ENCODE measurements at places on chromosomes 1 and 21.

DNA sequence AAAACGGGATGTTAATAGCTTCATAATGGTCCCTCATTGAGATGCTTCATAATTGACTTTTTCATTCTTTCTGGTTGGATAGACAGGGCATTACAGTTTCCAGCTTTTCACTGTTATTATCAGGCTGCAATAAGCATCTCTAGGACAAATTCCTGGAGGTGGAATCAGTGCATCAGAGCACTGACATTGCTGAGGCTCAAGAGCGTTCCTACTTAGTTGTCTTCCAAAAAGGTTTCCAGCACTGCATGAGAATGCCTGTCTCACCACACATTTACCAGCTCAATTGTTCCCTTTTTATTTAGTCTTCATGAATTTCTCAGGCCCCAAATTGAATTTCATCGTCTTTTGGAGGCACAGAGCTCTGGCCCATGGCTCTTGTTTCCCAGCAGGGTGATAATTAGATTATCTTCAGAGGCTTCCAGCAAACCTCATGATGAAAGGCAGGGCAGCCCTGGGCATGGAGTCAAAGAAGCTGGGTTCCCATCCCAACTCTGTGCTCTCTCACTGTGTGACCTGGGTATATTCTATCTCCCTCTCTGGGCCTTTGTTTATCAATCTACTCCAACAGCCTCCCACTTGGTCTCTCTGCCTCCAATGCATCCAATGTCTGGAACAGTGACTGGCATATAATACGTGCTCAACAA, 451.4 kb downstream of the PTPRU start:
- DNase-seq: no peak

DNA sequence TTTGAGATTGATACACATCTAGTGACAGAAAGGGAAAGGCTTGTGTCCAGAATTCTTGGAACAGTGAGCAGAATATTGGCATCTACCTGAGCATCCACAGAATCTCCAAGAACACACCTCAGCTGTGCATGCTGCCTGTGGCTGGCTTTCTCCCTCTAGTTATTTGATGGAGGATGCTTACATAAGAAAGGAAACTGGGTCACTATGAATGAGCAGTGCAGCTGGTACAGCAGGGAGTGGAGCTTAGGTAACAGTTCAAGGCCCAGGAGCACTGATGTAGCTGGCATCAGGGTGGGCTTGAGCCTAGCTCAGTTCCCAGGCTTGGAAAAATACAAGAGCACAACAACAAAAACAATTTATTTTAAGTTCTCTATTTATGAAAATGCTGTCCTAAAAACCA, 26.3 kb downstream of the RGS8 start:
- no peak for DNase-seq

GRCh38 chr1:154621875-154622274, 13.9 kb upstream of the ADAR start:
- no peak for DNase-seq

GRCh38 chr21:34004974-34005373, 68.4 kb upstream of the MRPS6 start:
- no peak for DNase-seq

- DNase-seq: no peak
These were observed 34.5 kb downstream of the SPEN start for GRCh38 chr1:15881961-15882360.

GRCh38 chr1:147634645-147635044, 35.7 kb downstream of the ACP6 start:
- no peak for DNase-seq

GRCh38 chr1:10033359-10033845, 644 bp downstream of the UBE4B start:
- DNase-seq: no peak

GRCh38 chr1:99737016-99737415, 29.4 kb downstream of the FRRS1 start:
- DNase-seq: no peak

DNA sequence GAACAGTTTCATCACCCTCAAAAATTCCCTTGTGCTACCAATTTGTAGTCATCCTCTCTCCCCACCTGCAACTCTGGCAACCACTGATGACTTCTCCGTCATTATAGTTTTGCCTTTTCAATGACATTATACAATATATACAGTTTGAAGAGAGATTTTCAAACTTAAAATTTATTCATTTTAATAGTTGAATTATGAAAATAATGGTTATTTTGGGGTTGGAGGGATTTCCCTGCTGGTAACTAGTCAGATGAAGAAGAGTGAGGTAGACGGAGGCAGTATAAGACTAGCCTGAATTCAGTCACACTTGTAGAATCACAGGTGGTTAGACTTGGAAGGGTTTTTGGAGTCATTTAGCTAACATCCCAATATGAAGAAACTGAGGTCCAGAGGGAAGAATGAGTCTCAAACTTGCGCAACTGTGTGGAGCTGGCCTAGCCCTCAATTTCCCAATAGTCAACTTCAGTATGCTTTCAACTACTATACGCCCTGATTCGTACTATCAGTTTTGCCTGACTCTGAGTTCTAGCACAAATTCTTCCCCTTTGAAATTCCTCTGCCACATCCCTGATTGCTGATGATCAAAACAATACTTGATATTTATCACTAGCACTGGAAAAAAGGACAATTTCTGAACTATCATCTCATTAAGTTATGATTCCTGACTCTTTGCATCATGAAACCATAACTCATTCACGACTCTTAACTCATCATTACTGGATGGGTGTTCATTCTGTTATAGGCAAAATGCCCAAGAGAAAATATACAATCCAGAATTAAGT, 54.2 kb downstream of the VANGL2 start:
- no peak for DNase-seq

DNA sequence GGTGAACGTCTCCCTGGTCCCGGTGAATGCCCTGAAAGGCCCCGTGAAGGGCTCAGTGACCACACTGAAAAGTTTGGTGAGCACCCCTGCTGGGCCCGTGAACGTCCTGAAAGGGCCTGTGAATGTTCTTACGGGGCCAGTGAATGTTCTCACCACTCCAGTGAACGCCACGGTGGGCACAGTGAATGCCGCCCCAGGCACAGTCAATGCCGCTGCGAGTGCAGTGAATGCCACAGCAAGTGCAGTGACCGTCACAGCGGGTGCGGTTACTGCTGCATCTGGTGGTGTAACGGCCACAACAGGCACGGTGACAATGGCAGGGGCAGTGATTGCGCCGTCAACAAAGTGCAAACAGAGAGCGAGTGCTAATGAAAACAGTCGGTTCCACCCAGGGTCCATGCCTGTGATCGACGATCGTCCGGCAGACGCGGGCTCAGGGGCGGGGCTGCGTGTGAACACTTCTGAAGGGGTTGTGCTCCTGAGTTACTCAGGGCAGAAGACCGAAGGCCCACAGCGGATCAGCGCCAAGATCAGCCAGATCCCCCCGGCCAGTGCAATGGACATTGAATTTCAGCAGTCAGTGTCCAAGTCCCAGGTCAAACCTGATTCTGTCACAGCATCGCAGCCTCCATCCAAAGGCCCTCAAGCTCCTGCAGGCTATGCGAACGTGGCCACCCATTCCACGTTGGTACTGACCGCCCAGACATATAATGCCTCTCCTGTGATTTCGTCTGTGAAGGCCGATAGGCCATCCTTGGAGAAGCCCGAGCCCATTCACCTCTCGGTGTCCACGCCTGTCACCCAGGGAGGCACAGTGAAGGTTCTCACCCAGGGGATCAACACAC, 41.5 kb downstream of the ZBTB17 start:
- no peak for DNase-seq

GRCh38 chr1:44077421-44077820, 41.2 kb upstream of the KLF17 start:
- no peak for DNase-seq

GRCh38 chr1:234920136-234920842, 208.3 kb downstream of the TOMM20 start:
- DNase-seq: no peak

DNA sequence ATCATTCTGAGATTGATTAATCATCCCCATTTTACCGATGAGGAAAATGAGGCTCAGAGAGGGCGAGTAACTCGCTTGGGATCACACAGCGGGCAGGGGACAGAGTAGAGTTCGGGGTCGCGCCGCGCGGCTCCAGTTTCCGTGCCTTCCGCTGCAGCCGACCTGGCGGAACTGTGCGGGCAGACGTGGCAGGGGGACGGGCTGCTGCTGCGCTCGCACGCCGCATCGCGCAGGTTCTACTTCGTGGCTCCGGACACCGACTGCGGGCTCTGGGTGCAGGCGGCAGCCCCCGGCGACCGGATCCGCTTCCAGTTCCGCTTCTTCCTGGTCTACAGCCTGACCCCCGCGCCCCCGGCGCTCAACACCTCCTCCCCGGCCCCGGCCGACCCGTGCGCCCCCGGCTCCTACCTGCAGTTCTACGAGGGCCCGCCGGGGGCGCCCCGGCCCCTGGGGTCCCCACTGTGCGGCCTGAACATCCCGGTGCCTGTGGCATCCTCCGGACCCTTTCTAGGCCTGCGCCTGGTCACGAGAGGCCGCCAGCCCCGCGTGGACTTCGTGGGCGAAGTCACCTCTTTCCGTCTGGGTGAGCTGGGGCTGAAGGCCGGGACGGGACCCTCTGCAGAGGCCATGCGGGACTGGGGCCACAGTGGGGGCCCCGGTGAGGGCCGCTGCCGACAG, 2.3 kb downstream of the LDLRAD2 start:
- DNase-seq: peak; percentile 67

DNA sequence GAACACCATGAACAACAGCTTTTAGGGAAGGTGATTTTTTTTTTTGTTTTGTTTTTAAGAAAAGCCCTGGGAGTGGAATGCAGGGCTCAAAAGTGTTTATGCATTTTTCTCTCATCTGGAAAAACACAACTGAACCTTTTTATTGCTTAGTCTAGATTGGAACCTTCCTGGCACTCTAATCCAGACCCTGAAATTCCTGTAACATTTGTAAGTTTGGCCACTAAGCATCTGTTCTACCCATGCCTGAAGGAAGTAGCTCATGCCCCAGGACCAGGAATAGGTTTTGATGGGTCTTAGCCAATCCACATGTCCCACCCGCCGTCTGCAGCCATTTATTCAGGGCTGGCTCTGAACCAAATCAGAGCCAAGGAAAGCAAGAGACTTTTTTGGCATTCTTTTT, 39.7 kb upstream of the SLC2A1 start:
- DNase-seq: no peak

DNA sequence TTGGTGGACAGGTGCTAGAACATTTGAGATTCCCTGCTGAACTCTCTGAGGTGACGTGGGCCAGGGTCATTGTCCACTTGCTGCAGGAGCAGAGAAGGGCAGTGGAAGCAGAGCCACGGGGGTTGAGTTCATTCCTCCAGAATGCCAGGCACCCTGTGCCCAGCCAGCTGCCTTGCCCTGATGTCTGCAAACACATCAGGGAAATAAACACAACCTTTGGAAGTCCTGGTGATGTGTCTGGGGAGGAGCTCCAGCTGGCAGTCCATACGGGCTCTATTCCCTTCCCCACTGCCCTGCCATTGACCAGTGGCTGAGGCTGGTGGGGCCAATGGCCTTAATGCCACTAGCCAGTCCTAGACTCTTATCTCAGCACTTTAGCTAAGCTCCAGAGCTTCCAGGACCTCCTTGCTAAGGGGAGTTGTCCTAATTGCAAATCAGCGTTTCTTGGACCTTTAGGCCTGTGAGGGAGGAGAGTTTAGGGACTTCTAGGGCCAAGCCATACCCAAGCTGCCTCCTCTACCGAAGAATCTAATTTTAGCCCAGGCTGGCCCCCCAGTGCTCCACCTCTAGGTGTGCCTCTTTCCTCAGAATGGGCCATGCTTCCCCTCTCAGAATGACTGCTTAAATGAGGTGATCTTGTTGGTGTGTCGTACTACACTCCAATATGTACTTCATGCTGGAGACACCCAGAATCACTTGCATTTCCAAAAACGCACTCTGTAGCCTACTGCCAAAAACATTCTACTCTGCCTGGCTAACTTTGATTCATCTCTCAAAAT, 25.9 kb upstream of the MFSD2A start:
- DNase-seq: no peak

DNA sequence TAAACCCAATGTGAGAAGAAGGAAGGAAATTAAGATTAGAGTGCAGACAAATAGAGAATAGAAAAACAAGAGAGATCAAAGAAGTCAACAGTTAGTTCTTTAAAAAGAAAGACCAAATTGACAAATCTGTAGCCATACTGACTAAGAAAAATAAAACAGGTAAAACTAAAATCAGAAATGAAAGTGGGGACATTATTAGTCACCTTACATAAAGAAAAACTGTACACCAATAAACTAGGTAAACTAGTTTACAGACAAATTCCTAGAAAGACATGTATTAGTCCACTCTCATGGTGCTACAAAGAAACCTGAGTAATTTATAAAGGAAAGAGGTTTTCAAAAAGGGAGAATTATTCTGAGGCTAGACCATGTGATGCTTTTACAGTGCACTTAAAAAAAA, 22.3 kb downstream of the BLZF1 start:
- DNase-seq: no peak

DNA sequence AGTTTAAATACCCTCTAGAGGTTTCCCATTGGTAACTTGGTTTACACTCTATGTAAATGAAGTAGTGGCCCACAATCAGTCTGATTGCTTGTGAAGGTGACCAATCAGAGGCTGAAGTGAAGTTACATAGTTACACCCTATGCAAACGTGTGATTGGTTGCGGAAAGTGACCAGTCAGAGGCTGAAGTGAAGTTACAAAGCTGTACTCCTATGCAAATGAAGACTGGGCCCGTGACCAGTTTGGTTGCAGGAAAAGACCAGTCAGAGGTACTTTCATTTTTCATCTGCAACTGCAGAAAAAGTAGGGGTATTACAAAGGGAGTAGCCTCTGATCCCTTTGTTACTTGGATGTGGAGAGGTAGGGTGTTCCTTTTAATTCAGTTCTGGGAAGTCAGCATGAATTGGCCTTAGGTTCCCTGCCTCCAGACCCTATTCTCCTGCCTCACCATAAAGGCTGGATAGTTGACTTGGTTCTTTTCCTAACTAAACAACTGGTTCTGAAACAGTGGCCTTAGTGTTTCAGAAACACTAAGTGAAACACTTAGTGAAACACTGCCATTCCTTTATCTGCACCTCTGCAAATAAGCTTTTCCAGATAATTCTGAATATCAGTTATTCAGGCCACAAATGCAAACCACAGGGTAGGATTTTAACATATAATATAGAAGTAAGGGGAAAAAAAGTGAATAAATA, 39.3 kb downstream of the MAGI3 start:
- DNase-seq: no peak

GRCh38 chr1:76901158-76901767, 34.0 kb downstream of the ST6GALNAC5 start:
- no peak for DNase-seq

- DNase-seq: peak; percentile 73
These were observed 241.0 kb downstream of the KCNJ6 start for GRCh38 chr21:37675202-37675801.

DNA sequence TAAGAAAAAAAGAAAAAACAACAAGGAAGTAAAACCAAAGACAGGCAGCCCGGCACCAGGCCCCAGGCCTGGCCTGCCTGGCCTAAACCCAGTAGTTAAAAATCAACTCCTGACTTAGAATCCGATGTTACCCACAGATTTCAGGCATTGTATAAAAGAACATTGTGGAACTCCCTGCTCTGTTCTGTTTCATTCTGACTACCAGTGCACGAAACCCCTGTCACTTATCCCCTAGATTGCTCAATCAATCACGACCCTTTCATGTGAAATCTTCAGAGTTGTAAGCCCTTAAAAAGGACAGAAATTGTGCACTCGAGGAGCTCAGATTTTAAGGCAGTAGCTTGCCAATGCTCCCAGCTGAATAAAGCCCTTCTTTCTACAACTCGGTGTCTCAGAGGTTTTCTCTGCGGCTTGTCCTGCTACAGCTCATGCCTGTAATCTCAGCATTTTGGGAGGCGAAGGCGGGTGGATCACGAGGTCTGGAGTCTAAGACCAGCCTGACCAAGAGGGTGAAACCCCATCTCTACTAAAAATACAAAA, 15.6 kb upstream of the MYOCOS start:
- no peak for DNase-seq

Data from right forelimb (tissue), 1 donor.